ENCODE measurements at places on chromosomes 1 and 21. TPM values are rescaled to one million over a fixed set of nuclear protein-coding genes. Genes with fewer than 3 reads are reported as not detected.

DNA sequence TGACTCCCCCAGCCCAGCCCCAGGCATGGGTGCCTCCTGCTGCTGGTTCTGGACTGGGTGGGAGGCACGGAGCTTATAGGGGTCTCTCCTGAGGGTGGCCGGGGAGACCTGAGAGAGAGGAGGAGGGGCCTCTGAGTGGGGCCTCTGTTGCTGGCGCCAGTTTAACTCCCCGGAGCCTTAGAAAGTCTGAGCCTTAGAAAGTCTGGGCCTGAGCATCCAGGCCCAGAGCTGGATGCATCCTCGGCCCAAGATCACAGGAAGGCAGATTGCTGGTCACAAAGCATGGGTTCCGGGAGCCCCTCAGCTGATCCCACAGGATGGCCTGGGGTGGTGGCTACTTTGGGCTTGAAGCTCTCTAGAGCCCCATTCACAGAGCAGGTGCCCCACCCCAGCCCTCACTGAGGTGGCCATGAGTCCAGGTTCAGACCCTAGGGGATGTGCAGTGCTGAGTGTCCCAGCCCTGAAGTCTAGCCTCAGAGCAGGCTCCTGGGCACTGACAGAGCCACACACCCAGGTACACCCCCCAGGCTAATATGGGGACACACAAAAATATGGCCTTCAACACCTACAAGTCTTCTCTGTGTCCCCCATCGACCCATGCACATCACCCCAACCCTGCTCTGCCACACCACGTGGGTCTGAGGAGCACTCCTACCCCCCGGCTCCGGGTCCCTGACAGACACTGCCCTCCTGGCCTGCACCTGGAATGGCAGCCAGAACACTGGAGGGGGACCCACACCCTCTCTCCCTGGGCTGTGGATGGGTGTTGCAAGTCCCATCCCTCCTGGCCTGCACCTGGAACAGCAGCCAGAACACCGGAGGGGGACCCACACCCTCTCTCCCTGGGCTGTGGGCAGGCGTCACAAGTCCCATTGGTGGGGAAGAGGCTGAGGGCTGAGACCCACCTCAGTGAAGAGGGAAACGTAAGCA lies 9.7 kb downstream of the PLA2G2F start:
- H3K4me3 ChIP-seq = no peak overlapping the region
- no peak overlapping the region for H3K27ac ChIP-seq
- no peaks in the 10 kb centered on the region for H3K4me1 ChIP-seq
- DNase-seq = no peak
- H3K36me3 ChIP-seq = no peaks in the 10 kb centered on the region

The LAMC1 gene
- total RNA-seq = 72.9 TPM

DNA sequence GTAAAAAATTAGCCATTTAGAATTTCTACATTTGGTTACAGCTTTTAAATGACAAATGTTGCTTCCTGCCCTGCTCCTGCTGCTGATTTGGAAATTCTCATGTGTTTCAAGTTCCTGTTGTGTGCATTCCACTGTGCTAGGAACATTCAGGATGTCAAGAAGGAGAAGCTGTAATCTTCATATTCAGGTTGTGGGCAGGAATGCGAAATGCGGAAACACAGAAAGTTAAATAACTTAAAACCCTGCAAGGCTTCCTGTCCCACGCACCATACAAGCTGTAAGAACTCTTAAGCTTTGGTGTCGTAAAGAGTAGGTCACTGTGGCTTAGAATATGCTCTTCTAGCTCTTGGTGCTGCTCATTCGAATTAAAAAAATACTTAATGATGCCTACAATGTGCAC lies 52.6 kb downstream of the S100B start:
- H3K4me3 ChIP-seq = no peak overlapping the region
- no peak overlapping the region for H3K27ac ChIP-seq
- H3K4me1 ChIP-seq = no peaks in the 10 kb centered on the region
- DNase-seq = no peak

- no peaks in the 10 kb centered on the region for H3K36me3 ChIP-seq
- no peaks in the 10 kb centered on the region for H3K4me1 ChIP-seq
- no peak overlapping the region for H3K27ac ChIP-seq
- no peak overlapping the region for H3K4me3 ChIP-seq
- DNase-seq = no peak
- peaks cover 13% of the 10 kb centered on the region for H3K27me3 ChIP-seq
Measured at GRCh38 chr1:29802181-29803068, 566.1 kb downstream of the PTPRU start.

All from progenitor cell of endocrine pancreas (in vitro differentiated cells).